ENCODE measurements at places on chromosomes 7 and 10.

GRCh38 chr7:34838329-34838728, 180.3 kb downstream of the NPSR1 start:
- DNase-seq = no peak

DNA sequence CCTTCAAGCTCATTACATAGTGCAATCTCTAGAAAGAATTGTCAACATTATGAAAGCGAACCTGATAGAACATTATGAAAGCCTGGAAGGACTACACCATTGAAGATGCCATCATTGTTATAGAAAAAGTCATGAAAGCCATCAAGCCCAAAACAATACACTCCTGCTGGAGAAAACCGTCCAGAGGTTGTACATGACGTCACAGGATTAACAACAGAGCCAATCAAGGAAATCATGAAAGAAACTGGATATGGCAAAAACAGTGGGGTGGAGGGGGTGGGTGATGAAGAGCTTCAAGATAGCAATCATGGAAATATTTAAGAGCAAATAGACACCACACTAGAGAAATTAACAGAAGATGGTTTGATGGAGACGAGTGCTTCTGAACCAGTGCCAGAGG, 45.7 kb downstream of the TOMM7 start:
- no peak for DNase-seq

GRCh38 chr10:117541909-117542705, 439 bp upstream of the EMX2 start:
- no peak for DNase-seq

GRCh38 chr10:127942811-127943210, 35.9 kb downstream of the PTPRE start:
- DNase-seq = no peak

DNA sequence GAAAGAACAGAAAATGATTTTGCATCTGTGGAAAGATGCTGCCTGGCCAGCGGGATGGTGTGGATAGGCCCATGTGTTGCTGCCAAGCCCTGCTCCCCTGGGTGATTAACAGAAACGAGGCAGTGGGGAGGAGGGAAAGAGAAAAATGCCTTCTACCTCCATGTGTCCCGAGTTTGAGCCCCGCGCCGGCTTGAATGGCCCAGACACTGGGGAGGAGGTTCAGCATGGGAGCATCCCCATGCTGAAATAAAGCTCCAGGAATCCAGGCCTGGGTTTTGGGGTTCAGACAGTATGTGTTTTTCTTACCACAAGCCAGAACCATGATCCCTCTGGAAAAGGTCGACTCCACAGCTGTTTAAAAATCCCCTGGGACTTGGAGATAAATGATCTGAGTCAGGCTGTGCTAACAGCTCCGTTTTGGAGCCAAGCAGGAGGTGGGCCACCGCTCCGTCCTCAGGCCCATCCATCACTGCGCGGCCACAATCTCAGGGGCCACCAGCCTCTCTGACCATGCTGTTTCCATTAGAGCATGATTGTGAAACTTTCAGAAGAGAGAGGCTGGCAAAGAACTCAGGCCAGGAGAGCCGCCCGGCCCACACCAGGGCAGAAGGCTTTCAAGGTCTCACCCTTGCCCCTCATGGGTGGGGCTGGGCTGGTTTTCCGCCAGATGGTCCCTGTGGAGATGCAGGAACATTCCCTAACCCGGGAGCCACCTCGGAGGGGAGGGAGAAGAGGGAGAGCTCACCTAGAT, 299.7 kb downstream of the ZEB1 start:
- DNase-seq = no peak

GRCh38 chr10:26479766-26480492, 41.8 kb downstream of the APBB1IP start:
- DNase-seq = no peak

DNA sequence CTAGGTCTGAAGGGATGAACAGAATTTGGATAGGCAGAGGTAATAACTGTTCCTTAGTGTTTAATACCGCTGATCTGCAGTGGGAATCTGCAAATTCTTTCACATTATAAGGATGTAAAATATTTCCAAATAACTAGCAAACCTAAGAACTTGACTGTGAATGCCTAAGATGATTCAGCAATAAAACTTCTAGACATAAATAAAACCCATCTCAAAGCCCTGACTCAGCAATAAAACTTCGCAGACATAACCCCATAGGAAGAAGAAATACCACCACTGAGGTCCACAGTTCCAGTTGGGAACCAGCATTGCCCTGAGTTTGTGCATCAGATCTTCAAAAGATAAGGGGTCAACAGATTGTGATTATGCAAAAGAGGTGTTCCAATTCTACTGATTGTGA, 354.2 kb downstream of the GFRA1 start:
- no peak for DNase-seq

DNA sequence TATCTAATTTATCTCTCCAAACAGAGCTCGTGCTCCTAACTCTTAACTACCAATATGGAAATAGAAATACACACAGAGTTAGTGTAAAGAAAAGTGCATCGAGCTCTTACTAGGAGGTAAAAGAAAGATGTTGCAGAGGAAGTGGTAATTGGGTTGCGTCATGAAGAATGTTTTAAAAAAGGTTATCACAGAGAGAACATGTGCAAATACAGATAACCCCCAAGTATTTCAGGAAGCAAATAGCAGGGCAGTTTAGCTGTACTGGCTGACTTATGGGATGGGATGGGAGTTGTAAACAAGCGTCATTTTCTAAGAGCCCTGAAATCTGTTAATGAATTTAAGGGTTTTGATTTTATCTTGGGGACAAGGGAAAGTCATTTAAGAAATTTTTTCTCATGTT, 153.9 kb downstream of the AGMO start:
- no peak for DNase-seq

- DNase-seq = no peak
Measured at GRCh38 chr7:77391230-77391629, 24.9 kb downstream of the GSAP start.

GRCh38 chr10:71889388-71889987, 38.4 kb upstream of the PSAP start:
- no peak for DNase-seq

GRCh38 chr7:128832880-128833147, 2.6 kb downstream of the FLNC start:
- no peak for DNase-seq

DNA sequence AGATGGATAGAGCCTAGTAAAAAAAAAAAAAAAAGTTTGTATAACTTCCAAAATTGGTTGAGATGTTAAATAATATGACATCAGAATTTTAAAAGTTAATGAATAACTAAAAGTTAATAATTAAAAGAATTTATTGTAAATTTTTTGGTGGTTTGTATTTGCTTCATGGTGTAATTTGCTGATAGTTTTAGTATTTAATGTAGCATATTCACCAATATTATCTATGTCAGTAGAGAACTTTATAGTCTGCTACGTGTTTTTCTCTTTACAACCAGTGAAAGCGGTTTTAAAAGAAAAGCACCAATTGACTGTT, 51.8 kb upstream of the STEAP4 start:
- DNase-seq = no peak

DNA sequence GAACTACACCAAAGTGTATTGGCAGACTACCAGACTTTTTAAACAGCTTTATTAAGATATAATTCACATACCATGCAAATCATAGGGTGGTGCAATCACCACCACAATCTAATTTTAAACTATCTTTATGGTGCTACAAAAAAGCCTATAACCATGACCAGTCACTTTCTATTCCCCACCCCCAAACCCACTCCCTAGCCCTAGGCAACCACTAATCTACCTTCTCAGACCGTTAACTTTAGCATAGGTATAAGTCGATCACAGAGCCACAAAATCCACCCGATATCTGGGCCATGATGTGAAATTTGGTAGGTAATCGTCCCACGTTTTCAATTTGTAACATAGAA, 536 bp upstream of the POM121 start:
- DNase-seq = no peak

DNA sequence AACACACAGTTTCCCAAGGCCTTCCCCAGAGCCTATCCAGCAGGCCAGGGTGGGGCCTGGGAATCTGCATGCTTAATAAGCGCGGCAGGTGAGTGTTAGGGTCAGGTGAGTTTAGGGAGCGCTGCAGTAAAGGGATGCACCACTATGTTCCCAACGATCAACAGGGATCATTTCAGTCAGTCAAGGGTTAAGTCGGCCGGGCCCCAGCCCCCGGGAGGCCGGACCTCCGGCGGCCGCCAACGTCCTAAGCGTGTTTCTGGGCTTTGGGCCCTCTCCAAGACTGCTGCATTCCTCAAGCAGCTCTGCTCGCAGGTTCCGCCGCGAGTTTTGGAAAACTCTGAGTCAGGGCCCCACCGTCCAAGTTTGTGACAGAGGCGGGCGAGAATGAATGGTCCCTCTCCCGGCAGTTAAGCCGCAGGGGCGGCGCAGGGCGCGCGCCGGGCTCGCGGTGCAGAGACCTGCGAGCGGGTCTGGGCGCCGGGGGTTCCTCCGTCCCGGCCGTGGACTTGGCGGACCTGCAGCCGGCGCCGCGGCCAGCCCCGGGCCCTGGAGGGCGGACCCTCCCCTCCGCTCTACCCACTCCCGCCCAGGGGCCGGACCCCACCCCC, 81.6 kb downstream of the ARHGAP22 start:
- DNase-seq = no peak

GRCh38 chr7:42834676-42835075, 77.2 kb downstream of the C7orf25 start:
- no peak for DNase-seq

- no peak for DNase-seq
Measured at GRCh38 chr7:30826181-30826580, 55.0 kb downstream of the MINDY4 start.

DNA sequence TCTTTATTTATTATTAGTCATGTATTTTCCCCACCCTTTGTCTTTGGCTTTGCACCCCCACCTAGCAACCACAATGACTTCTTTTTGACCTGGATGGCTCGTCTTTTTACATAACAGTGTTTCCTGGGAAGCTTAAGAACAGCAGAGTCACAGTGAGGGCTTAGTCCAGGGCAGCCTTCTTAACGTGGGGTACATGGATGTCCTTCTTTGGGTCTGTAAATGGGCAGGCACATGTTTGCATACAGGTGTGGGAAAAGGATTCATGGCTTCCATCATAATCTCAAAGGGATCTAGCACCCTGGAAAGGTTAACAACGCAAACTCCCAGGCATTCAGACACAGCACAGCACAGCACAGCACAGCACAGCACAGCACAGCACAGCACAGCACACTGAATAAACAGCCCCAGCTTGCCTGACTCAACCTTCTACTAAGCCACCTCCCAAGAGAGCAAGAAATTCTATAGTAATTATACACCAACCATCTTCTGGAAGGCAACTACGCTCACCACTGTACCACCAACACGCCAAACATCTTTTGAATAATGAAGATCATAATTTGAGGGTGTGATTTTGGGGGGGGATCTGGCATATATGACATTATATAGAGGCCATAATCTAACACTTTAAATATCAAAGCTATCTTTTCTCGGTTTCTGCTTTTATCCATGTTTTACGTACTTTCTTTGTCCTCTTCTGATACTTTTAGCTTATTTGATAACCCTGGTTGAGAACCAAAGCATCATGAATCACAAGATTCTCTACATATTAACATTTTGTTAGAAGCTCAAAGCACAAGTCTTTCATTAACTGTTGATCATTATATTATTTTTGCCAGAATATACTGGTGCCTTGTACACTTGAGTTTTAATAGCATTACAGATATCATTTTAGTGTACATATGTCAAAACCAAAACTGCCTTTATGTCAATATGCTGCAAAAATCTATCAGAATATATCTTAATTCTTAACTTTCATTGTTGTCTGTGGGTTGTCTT, 177.2 kb upstream of the KLF14 start:
- no peak for DNase-seq

DNA sequence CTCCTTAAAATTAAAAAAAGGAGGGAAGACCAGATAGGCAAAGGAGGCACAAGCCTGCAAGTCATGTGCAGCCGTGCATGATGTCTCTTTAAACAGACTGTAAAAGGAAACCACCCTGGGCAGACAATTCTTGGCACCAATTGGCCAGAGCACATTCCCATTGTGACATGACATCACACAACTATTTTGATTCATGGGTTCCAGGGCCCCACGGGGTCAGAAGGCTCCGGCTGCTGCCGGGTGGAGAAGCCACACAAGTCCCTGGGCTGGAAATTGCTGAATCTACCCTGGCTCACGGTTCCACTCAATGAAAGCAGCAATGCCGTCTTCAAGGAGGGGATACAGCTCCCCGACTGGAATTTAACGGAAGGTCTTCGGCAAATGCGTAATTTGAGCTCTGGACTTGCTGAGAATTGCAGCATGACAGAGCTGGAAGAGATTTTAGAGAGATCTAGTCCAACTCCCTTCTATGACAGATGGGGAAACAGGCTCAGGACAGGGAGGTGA, 140.5 kb downstream of the PRKAG2 start:
- no peak for DNase-seq

DNA sequence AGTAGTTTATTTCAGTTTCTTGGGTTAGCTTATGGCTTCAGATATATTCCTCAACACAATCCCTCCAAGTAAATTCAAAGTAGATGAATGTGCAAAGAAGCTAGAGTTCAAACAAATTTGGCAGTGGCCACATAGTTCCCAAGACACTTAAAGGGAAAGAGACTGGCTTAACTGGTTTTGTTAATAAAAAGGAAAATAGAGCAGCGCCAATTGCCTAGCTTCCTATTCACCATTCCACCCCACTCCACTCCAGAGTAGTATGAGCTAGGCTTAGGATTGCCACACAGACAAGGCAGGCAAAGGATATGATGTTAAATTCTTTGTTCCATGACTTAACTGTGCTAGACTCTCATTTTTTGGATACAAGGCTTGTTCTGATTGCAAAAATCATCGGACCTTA, 2.0 kb downstream of the XRCC2 start:
- no peak for DNase-seq

DNA sequence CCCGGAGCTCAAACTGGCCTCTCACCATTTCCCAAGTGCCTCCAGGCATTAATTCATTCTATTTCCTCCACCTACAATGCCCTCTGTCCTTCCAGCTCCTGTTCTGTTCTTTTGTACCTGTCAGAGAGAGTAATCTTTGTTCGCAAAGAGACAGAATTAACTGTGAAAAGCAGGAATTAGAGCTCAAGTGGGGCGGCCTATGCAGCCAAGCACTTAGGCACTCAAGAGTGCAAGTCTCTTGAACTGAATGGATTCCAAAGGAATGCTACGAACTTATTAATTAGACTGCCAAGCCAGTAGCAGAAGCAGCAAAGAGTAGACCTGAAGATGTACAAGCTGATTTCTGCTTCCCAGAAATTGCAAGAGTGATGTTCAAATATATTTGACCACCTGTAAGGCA, 338.3 kb upstream of the AUTS2 start:
- no peak for DNase-seq

DNA sequence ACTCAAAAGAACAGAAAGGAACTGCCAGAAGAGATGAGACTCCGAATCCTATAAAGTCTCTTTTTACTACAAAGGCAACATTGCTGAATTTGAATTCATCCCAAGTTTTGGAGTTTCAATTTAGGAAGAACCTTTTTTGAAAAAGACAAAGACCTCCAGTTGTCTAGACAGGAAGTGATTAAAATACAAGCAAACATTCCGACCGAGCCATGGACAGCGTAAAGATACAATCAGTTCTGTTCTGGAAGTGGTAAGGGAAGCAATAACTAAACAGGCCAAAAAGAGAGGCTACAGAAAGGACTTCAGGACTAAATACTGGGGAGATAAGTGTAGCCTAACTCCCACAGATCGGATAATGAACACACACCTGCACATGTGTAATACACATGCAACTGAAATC, 101.0 kb downstream of the SMURF1 start:
- DNase-seq = no peak

- DNase-seq = no peak
Measured at GRCh38 chr10:86632951-86633350, 21.4 kb upstream of the OPN4 start.

GRCh38 chr10:133357285-133358161, at the start of gene FUOM:
TSS of gene FUOM (minus strand) at chr10:133358019. CDS start at chr10:133358007, 12 bp downstream.
- DNase-seq = no peak

- no peak for DNase-seq
Measured at GRCh38 chr7:141165521-141165920, 91.7 kb downstream of the TMEM178B start.

- DNase-seq = no peak
Measured at GRCh38 chr10:22334414-22335172, 10.7 kb upstream of the SPAG6 start.

All from esophagus squamous epithelium (tissue), 5 donors.